ENCODE measurements at places on chromosomes 11 and 22.

GRCh38 chr11:131411636-131412035 lies 41.2 kb downstream of the NTM start:
- DNase-seq = no peak

DNA sequence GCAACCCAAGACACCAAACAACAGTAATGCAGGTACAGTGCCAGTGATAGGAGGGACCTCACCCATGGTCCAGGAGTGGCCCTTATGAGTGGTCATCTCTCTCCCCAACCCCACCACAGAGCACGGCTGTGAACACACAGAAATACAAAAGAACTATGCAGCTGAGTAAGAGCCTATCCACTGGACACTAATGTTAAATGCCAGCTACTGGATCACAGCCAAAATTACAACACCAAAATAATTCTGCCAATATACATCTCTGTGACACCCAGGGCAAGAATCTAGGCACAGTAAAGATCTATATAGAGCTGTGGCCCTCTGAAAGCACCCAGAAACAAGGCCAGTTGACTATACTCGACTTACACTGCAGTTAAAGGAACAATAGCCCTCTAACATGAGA lies 22.8 kb upstream of the GPR83 start:
- no peak for DNase-seq

DNA sequence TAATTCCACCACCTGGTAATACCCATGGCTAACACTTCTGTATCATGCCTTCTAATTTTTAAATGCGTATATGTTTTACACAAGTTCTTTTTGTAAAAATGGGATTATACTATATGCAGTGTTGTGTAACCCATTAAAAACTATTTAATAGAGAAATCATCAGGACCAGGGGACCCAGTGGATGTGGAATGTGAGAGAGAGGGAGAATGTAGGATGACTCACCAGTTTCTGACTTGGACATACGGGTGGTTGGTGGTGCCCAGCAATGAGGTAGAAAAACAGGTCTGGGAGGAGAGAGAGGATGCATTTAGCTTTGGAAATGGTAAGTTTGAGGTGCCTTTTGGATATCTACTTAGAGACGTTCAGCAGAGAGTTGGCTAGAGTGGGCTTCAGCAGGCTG lies 112.0 kb upstream of the TBCEL start:
- no peak for DNase-seq

- no peak for DNase-seq
These were observed 85.0 kb downstream of the INSC start for GRCh38 chr11:15199693-15200092.

DNA sequence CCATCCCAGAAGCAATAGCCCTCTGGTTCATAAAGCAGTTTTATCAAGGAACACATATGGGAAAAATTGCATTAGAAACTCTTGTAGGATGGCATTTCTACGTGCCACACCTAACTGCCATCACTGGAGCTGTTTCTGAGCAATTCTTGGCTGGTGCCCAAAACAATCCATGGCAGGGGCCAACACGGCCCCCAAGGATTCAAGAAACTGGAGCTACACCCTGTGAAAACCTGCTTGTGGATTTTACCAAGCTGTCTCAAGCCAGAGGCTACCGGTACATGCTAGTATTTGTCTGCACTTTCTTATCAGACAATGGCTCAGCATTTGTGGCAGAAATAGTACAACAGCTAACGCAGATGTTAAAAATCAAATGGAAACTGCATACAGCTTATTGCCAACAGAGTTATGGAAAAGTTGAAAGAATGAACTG lies 42.4 kb upstream of the GLYAT start:
- no peak for DNase-seq

GRCh38 chr11:107017104-107017432 lies 1.2 kb downstream of the GUCY1A2 start:
- no peak for DNase-seq

DNA sequence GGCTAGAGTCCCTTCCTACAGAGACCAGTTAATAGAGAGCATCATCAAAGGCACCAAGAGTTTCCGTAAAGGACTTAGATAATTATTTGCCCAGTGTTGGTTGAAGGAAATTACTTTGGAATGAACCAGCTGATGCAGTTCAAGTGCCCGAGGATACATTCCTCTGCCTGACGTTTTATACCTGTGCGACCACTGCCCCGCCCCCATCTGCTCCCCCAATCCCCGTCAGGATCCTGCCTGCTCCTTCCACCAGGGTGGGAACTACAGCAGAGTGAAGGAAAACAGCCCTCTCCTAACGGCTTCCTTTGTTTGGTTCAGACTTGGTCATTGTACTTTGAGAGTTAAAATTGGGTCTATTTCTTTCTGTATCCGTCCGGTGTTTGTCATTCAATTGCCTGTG lies 761.5 kb downstream of the NTM start:
- no peak for DNase-seq

DNA sequence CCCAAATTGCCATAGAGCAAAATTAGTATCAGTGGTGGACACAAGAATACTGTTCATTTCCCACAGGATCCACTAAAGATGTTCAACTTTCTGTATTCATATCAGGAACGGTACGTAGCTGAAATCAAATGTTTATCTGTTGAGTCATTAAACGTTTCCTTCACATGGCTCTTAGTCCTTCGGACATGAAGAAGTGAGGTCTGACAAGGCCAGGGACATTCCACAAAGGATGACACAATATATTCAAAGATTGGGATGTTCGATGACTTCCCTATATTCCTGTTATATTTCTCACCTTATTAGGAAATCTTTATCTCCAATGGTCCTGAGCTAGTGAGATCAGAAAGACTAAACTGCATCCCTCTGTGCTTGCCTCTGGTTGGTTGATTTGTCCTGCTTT lies 129.0 kb downstream of the ETS1 start:
- no peak for DNase-seq

GRCh38 chr11:107951155-107951554 lies 22.9 kb downstream of the RAB39A start:
- DNase-seq = no peak

GRCh38 chr11:9341638-9342178 lies 27.3 kb upstream of the TMEM41B start:
- no peak for DNase-seq

GRCh38 chr11:67502328-67502979 lies 2.7 kb downstream of the PITPNM1 start:
- no peak for DNase-seq

- no peak for DNase-seq
These were observed 7.3 kb downstream of the GRAMD1B start for GRCh38 chr11:123437236-123437979.

DNA sequence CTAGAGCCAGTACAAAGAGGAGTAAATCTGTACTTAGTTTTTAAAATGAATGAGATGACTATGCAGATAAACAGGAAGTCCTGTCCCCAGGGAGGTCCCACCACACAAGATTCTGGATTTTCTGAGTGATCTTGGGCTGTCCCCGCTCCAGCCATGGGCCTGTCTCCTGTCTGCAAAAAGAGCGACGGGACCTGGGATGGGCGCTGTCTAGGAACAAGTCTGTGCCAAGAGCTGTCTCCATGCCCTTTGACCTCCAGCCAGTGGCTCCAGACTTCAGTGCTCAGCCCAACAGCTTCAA lies 6.0 kb downstream of the CSNK1E start:
- DNase-seq = no peak

DNA sequence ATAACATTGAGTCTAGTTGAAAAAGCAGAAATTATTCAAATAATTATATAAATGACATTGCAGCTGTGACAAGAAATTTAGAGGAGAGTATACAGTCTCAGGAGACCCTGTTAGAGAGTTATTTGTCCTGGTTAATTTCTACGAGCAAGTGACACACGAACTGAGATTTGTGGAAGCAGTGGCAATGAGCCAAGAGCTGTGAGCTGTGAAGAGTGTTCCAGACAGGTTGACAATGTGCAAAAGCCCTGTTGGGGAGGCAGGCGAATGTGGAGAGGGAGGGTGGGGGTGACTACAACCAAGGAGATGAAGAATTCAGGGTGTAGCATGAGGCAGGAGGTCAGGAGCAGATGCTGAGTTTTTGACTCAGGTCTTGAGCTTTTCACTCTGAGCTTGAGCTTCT lies 620.2 kb upstream of the TENM4 start:
- DNase-seq = no peak

GRCh38 chr22:44920183-44920582 lies 89.6 kb downstream of the PHF21B start:
- DNase-seq = no peak

GRCh38 chr11:103898065-103898464 lies 138.4 kb upstream of the DDI1 start:
- DNase-seq = no peak

- DNase-seq = no peak
These were observed 100.1 kb downstream of the PRR5L start for GRCh38 chr11:36395978-36396736.

DNA sequence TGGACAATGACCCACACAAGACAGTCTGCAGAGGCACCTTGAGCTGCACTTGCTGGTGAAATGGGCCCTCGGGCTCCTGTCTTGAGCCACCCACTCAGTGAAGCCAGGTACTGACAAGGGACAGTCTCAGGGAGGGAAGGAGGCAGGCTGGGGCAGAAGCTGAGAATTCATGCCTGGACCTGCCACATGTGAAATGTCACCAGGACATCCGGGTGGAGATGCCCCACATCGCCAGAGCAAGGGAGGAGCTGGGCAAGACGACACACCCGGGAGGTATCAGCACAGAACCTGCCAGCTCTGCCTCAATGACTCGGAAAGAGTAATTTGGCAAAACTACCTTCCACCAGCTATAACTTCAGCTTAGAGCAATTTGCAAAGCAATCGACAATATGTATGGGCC lies 23.5 kb downstream of the CPT1A start:
- DNase-seq = no peak

DNA sequence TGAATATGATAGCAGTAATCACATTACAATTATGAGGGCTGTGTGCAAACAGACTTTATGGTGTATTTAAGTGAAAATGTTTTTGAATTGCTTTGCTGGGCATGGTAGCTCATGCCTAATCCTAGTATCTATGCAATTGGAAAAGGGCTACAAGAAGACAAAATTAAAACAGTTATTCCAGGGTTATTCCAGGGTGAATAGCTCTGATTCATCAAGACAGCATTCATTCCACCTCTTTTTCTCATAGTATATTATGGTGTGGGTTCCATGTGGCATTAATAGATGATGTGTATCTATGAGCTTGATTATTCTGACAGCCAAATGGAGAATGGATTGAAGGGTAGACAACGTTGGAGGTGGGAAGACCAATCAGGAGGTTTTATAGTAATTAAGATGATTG lies 12.1 kb upstream of the SIDT2 start:
- no peak for DNase-seq

GRCh38 chr11:68159161-68159560 lies 38.0 kb upstream of the CHKA start:
- DNase-seq = no peak

DNA sequence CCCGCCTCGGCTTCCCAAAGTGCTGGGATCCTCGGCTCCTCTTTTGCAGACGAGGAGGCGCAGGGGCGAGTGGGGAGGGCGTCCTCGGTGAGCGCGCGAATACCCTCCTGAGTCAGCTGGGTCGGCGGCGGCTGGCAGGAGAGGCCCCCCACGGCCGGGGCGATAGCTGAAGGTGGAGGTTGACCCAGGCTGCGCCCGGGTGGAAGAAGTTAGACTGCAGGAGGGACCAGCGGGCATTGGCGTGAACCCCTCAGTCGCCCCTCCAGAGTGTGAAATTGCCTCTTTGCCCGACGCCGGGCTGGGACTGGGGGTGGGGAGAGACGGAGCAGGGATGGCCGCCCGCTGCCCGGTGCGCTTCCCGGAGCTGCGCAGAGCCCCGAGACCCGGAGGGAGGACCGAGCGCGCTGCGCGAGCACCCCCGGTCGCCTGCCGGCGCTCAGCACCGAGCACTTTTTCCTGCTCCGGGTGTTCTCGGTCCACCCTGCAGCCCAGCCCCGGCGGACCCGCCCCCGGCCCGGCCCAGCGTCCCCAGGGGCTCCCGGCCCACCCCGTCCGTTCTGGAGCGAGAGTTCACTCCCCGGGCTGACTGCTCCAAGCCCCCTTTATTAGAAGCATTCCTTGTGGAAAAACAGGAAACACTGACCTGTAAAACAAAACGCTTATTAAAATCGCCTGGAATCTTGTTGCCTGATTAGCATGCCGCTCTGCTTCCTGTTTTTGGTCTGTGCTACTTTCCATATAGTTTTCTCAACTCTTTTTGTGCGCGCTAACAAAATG lies 13.7 kb upstream of the CPT1A start:
- DNase-seq = no peak

DNA sequence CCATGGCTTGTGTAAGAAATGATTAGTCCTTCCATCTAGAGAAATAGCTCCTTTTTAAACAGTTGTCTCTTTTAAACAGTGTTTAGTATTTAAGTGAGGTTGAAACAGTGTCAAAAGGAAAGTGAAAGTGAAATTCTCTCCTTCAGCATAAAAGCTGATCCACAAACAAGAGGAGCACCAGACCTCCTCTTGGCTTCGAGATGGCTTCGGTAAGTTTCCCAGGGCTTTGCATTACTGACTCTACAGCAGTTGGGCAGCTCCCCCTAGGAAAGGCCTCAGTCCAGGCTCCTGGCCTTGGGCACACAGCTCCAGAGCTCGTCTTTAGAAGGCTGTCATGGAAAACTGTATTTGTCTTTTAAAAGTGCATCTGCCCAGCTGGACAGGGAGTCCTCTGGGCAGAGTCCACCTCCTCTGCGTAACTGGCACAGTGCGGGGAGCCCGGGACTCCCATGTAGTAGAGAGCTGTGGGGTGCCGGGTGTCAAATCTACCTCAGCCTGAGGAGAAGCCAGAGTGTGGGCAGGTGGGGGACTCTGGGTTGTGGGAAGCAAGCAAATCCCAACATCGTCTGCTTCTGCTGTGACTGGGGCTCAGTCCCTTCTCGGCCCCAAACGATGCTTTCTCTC lies at the start of gene PLAAT4:
TSS of gene PLAAT4 (plus strand) at position 140 of the 624 bp plus-strand sequence. CDS start at position 201, 61 bp downstream.
- no peak for DNase-seq

- no peak for DNase-seq
These were observed 6.8 kb downstream of the MAFF start for GRCh38 chr22:38208551-38208968.

- no peak for DNase-seq
These were observed 328.5 kb downstream of the CNTN5 start for GRCh38 chr11:99349151-99349673.

DNA sequence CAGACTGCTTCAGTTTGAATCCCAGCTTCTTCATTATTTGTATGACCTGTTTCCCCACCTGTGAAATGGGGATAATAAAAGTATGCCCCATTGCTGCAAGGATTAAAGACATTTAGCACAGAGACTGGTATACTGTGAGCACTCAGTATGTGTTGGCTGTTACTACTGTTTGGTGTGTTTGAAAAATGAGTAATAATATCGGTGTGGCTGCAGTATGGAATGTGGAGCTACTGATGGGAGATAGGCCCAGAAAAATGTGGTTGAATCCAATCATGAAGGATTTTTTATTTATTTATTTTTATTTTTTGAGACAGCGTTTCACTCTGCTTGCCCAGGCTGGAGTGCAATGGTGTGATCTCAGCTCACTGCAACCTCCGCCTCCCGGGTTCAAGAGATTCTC lies 9.1 kb upstream of the C1QTNF4 start:
- no peak for DNase-seq

DNA sequence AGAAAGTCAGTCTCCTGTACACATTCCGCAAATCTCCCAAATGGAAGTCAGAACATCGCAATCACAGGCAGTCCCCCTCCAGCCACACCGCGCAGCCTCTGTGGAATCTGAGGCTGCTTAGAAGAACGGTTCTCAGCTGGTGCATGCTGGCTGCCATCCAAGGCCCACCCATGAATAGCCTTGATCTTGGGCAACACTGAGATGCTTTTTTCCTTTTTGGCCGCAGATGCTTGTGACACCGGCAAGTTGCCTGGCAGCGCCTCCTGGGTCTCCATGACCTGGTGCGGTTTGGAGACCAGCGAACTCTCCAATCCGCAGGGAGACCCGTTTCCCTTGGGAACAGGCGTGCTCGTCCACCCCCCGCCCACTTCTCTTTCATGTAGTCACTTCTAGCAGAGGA lies 26.3 kb upstream of the PHF21B start:
- no peak for DNase-seq

All from activated CD8-positive, alpha-beta memory T cell treated with anti-CD3 and anti-CD28 coated beads for 1 hour (primary cell).